ENCODE measurements at places on chromosomes 12 and 14.

DNA sequence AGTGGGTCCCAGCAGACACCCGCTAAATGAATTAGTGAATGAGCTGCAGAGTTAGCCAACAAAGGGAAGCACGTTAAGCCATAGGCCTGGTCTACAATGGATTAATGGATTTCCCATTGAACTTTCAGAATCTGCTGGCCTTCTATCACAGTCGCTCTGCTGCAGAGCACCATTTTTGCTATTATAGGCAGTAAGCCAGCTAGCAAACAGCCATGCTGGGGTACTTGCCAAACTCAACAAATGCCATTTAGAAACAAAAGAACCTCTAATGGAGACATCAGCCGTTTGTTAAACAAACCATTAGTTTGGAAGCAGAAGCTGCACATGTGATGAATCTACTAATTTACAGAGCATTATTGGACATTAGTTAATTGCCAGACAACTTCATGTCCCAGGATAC lies 181.1 kb upstream of the STXBP6 start:
- no peak for DNase-seq

GRCh38 chr14:103334644-103335622 lies 896 bp downstream of the EIF5 start:
- peak; percentile 88 for DNase-seq

GRCh38 chr12:24705741-24706358 lies 243.1 kb downstream of the BCAT1 start:
- DNase-seq: no peak

DNA sequence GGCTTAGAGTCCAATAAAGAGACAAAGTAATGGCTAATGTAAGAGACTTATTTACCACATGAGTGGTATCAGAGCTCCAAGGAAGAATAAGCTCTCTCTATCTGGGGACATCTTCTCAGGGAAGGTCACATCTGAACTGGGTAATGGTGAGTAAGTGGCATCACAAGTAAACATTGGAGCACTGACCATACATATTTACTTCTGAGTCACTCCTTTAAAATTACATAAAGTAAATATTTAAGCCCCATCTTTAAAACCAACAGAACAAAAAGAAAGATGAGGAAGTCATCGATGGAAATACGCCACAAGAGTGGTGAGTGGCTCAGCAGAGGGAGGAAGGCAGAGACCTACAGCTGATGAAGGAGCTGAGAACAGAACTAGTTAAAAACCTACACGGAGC lies 159.9 kb downstream of the DUSP6 start:
- DNase-seq: peak; percentile 85

DNA sequence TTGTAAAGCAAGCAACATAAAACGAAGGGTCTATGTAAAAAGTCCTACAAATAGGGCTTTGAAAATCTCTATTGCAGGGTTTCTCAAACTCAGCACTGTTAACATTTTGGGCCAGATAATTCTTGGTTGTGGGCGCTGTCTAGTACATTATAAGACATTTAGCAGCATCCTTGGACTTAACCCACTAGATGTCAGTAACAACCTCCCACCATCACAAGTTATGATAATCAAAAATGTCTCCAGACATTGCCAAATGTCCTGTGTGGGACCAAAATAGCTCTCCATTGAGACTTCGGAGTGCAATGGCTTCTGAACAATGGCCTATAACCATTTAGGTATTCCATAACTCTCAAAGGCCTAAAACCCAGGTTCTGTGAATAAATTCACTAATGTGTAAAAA lies 22.9 kb upstream of the DHRS7 start:
- peak; percentile 22 for DNase-seq

GRCh38 chr14:32201816-32202490 lies at the start of gene RNU6-7:
Gene RNU6-7 (plus strand): TSS chr14:32202045.
- peak; percentile 44 for DNase-seq

DNA sequence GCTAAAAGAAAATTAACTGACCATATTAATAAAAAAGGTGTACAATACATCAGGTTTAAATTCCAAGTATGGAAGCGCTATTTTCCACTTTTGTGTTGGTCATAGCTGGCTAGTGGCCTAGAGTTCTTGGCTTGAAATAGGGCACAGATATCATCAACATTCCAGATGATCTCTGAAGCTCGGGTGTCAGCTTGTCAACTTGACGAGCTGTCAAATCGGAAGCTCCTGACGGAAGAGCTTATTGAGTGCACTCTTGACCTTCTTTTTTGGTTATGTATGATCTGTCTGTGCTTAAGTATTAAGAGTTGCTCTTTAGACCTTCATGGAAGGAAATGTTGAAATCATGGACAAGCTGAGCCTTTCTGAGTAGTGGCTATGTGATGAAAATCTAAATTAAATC lies 177.9 kb downstream of the APAF1 start:
- DNase-seq: no peak

DNA sequence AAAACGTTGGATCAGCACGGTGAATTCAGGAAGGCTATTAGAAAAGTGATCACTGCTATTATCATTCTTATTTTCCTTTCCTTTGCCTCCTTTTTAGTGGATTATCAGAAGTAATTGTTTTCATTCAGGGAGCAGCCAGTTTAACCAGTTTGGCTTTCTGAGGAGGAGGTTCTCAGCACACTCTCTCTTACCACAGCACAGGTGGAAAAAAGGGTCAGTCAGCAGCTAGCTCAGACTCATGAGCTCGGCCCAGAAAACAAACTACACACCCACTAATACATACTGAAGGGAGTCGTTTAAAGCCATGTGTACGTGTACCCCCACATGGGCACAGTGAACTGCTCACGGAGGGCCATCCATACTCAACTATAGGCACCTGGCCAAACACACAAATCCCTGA lies 23.2 kb upstream of the MAGOHB start:
- DNase-seq: no peak

GRCh38 chr14:65661865-65662264 lies 249.3 kb downstream of the FUT8 start:
- DNase-seq: no peak

GRCh38 chr14:96400495-96400894 lies 8.6 kb downstream of the AK7 start:
- DNase-seq: no peak
